ENCODE measurements at places on chromosomes 16 and 17.

- DNase-seq, result no peak
Measured at GRCh38 chr16:23255000-23255399, 47.1 kb upstream of the SCNN1B start.

DNA sequence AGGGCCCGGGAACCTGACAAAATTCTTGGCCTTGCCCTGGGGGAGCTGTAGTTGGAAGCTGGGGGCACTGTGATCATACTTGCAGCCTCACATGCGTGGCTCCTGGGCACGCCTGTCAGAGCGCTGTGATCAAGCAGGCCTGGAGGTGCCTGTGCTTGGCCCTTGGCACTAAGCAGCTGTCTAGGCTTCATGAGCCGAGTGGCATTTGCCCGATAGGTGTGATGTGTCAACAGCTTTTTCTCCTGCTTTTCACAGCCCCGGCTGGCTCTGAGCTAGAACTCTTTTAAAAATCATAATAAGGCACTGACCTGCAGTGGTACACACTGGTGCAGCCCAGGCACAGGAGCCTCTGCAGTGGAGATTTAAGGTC, 113.8 kb downstream of the SOCS1 start:
- DNase-seq, result no peak

- DNase-seq, result no peak
Measured at GRCh38 chr17:6981426-6981825, 14.4 kb upstream of the ALOX12 start.

DNA sequence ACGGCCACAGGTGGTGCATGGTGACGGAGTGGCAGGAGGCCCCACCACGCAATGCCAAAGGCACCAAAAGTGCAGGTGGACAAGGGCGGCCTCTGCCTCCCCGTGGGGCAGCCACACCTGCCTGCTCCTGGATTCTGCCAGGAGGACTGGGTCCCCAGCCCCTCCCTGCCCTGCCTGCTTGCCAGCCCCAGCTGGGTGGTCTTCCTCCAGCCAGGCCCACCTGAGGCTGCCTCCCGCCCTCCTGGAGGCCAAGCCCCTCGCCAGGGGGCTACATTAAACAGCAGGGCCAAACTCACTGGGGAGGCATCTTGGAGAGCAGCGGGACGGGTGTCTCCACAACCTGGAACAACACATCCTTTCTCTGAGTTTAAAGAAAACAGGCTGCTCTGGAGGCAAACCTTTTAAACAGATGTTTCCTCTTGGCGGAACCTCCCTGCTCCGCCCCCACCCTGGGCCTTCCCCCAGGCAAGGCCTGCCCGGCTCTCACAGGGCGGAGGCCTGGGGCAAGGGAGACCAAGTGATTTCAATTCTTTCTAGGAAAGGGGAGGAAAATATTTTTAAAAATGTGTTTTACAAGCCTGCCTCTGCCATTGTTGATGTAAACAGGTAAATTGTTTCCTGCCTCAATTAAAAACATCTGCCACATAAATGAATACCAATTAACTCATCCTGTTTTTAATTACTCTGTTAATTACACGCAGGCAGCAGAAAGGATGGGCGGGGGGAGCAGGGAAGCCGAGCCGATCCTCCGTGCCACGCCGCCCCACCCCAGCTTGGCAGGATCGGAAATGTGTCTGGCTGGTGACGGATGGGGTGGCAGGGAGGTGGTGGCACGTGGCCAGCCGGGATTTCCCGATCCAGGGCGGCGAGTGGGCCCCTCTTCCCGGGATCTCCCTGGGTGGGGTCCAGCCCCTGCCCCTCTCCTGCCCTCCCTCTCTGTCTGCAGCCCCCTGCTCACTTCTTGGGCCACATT, 54.4 kb upstream of the PABPN1L start:
- DNase-seq, result no peak

DNA sequence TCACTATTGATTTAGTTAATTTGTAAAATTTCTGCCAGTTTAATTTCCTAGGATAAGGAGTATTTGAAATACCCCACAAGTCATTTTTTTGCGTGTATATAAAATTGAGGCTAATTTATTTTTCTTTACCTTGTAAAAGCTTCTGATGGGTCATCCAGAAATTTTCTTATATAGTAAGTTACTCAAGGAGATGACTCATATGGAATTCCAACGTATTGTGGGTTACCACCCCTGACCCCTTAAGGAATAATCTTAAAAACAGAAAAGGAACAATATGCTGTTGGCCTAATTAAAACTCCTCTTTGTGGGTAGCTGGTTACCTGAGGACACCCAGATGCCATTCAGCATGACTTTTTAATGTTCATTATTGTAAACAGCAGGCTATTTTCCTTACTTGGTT, 13.6 kb downstream of the HEATR6 start:
- no peak for DNase-seq

- DNase-seq, result no peak
Measured at GRCh38 chr16:22898131-22898530, 84.2 kb downstream of the HS3ST2 start.

GRCh38 chr17:51813140-51813783, 345.3 kb downstream of the CA10 start:
- no peak for DNase-seq

DNA sequence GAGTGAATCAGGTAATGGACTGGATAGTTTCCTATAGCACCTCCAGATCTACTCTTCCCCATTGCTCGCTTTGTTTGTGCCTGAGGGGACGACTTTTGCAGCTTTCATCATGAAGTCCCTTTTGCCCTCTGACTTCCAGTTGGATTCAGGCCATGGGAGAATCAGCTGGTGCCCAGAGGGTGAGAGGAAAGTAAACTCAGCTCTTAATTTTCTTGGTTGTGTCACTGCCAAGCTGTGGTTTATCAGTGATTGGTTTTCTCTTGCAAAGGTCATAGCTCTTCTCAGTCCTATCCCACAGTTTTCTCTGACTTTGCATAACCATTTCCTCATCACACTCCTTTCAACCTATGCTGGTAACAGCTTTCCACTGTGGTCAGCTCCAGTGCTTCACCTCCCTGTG, 200.1 kb downstream of the KCNJ2 start:
- no peak for DNase-seq

GRCh38 chr16:20899071-20899470, 1.1 kb downstream of the DCUN1D3 start:
- DNase-seq, result no peak

Measured in GOT3 (cell line).